Fibroblast of skin of abdomen (primary cell): ENCODE measurements at places on chromosomes 13 and 19.
A peak's percentile ranks its signal among the peaks of the same experiment; 100 is the strongest.

GRCh38 chr13:111611651-111612050, 291.2 kb downstream of the TEX29 start:
- DNase-seq: no peak

DNA sequence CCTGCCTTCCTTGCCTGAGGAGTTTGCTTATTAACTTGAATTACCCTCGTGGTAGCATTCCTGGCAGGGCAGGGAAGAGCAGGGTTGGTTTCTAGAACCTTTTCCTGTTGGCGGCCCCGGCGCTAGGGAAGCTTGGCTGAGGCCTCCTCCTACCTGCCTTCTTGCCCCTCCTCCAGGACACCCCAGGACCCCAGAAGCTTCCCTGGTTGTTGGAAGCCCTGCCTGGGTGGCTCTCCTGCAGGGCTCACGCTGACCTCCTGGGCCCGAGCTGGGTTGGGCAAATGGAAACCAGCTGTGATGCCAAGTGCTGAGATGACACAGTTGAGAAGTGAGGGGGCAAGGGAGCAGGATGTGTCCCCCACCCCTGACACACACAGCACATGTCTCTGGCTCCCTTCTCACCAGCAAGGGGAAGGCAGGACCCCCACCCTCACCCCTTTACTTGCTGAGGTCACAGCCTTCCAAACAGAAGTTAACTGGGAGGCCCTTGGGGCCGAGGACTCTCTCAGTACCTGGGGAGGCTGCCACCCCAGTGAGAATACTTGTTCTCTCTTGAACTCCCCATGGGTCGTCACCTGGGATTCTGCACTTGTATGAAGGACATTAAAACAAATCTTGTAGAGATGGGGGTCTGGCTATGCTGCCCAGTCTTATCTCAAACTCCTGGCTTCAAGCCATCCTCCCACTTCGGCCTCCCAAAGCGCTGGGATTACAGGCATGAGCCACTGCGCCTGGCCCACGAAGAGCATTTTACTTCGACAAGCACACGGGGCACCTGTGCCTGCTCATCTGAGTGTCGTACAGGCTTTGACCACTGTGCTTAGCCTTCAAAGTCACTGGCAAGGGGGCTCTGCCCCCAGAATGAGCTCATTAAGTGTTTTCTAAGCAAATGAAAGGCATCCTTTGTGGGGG, 10.5 kb downstream of the CEBPA start:
- no peak for DNase-seq

- peak; percentile 75 for DNase-seq
Observed at GRCh38 chr13:29993716-29994488, 143.5 kb upstream of the UBL3 start.

DNA sequence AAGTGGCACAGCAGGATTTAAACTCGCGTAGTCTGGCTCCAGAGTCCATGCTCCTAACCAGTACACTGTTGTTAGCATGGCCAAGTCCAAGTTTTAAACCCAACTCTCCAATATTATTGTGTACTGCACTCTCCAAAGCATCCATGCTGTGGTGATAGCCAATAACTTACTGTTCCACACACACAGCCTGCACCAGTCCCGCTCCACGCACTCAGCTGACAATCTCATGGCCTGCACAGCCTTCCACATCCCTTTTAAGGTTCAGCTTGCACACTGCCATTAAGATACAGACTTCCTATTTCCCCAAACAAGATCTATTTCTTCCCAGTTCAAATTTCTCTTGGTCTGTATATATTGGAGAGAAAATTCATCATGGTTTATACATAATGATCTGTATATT, 80.7 kb downstream of the LHFPL6 start:
- DNase-seq: no peak

GRCh38 chr13:75486146-75487062, 4.4 kb upstream of the TBC1D4 start:
- DNase-seq: no peak
